H9 (cell line): ENCODE measurements at places on chromosomes 7 and 10. TPM values are rescaled to one million over a fixed set of nuclear protein-coding genes. Genes with fewer than 3 reads are reported as not detected.

DNA sequence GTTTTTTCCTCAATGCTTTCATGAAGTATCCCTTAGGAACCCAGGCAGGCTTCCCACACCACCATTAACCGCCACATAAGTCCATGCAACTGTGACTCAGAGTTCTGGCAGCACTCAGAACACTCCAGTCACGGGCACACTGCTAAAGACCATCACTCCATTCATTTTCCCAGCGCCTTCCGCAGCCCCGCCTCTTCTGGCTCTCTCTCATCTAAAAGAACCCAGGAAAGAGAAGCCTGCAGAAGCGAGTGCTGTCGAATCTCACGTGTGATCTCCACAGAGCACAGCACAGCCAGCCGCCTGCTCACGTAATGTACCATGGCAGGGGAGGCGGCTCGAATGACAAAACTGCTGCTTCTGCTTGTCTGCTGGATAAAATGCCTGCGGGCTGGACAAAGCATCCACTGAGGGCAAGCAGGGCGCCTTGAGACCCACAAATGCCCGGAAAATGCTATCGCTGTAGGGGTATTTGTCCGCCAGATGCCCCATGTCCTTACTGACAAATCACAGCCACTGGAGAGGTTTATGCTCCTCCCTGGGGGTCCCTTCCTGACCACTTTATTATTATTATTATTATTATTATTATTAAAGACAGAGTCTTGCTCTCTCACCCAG, 1.8 kb downstream of the PSMG3 start:
- H3K27ac ChIP-seq = no peak overlapping the region
- no peaks in the 10 kb centered on the region for H3K27me3 ChIP-seq
- peaks cover 34% of the 10 kb centered on the region for H3K36me3 ChIP-seq
- peak overlapping the region; percentile 82 for H3K4me3 ChIP-seq

DNA sequence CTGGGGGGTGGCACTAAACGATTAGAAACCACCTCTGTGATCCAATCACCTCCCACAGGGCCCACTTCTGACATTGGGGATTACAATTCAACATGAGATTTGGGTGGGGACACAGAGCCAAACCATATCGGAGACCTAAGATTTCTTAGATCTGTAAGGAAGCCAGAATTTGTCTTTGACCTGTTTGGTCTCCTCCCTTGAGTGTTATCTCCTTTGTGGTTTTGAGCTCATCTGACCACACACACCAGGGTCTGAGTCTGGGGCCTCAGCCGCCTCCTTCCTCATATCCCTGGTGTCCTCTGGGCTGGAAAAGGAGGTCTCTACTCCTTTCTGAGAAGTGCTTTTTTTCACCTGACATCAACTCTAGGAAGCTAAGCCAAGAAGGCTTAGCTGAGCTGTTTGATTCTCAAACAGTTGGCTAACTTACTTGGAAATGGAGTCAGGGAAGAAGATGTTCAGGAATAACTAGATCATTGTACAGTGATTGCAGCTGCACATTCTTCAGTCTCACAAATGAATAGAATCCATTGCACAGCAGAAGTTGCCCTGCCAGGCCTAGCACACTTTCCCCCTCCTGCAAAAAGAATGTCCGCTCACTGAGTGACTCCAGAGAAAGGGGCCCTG, 167.4 kb downstream of the ARHGAP21 start:
- no peaks in the 10 kb centered on the region for H3K36me3 ChIP-seq
- no peaks in the 10 kb centered on the region for H3K4me1 ChIP-seq
- DNase-seq = no peak
- no peak overlapping the region for H3K27ac ChIP-seq
- no peak overlapping the region for H3K4me3 ChIP-seq

DNA sequence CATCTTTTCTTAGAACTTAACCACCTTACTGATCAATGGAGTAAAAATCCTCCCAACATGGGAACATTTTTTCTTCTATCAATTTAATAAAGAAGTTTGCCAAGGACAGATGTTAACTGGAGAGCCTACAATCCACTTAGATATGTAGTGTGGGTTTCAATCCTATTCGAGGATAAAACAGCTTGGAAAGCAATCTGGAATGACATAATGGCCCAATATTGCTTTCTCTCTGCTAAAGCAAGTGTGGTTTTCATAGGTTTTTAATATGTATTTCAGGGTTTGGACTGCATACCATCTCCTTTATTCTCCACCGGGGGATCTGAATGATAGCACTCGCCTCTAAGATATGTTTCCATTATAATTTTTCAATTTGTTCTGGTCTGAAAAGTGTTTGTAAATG, 149.7 kb downstream of the PRPF18 start:
- DNase-seq = no peak
- H3K4me3 ChIP-seq = no peak overlapping the region
- H3K27me3 ChIP-seq = no peaks in the 10 kb centered on the region
- H3K4me1 ChIP-seq = no peaks in the 10 kb centered on the region; the same call in 1 of the 2 replicates
- peaks cover 12% of the 10 kb centered on the region; the same call in 1 of the 2 replicates for H3K36me3 ChIP-seq
- no peak overlapping the region for H3K27ac ChIP-seq

- no peak for DNase-seq
- no peaks in the 10 kb centered on the region for H3K27me3 ChIP-seq
- H3K4me3 ChIP-seq = no peak overlapping the region
- no peaks in the 10 kb centered on the region for H3K4me1 ChIP-seq
These were observed 82.5 kb downstream of the CTTNBP2 start for GRCh38 chr7:117790731-117791130.

DNA sequence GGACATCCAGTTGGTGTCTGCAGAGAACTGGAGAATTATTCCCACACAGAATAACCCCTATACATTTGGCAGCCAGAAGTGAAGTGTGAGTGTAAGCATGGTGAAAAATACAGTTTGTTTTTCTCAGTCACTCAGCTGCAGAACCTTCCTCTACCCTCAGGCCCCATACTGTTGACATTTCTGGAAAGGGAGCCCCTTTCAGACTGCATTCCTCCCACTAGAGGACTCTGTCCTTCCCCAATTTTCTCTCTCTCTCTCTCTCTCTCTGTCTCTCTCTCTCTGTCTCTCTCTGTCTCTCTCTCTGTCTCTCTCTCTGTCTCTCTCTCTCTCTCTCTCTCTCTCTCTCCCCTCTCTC, 86.8 kb upstream of the STEAP1B start:
- no peaks in the 10 kb centered on the region for H3K36me3 ChIP-seq
- no peak overlapping the region for H3K4me3 ChIP-seq
- H3K27ac ChIP-seq = no peak overlapping the region
- H3K4me1 ChIP-seq = peaks cover 27% of the 10 kb centered on the region
- no peaks in the 10 kb centered on the region for H3K27me3 ChIP-seq
- DNase-seq = peak; percentile 62

DNA sequence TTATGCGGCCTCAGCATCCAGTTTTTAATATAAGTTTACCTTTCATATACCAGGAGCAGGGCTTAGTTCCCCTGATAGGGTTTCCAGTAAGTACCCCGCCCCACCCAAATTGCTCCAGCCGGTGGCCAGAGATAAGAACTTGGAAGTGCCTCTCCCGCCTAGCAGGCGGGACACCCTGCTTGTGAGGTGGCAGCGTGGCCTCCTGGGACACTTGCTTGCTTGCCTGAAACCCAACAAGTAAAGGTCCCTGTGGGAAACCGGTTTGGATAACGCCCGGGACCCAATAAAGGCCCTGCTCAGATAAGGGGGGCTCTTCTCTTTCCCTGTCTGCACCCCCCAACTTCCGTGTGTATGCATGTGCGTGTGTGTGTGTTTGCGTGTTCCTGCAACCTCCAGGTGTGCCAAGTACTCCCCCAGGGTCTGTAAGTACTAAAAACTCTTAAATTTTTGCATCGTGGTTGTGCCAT, 154.3 kb downstream of the ARHGAP21 start:
- H3K4me1 ChIP-seq = no peaks in the 10 kb centered on the region
- no peaks in the 10 kb centered on the region for H3K27me3 ChIP-seq
- peaks cover 5% of the 10 kb centered on the region; the same call in 2 of the 3 replicates for H3K36me3 ChIP-seq
- H3K4me3 ChIP-seq = no peak overlapping the region
- DNase-seq = no peak

DNA sequence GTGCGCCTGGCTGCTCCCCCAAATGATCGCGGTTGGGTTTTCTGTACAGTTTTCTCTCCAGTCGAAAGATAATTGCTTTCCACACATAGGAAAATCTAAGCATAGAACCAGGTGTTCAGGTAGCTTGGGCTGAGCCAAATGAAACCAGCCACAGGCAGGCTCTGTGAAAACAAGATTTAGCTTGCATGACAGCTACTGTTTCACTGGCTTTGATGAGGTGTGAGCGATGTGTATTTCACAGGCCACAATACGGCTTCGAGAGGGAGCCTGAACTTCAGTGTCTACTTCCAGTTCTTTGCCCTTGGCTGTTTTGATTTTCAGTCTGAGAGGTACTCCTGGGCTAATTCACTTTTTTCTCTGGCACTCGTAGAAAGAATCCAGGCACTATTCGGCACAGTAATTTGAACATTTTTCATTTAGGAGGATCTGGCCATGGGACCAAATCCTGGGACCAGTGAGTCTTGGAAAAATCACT, 110.5 kb downstream of the JCAD start:
- no peaks in the 10 kb centered on the region; the same call in 2 of the 3 replicates for H3K36me3 ChIP-seq
- no peak overlapping the region for H3K4me3 ChIP-seq

DNA sequence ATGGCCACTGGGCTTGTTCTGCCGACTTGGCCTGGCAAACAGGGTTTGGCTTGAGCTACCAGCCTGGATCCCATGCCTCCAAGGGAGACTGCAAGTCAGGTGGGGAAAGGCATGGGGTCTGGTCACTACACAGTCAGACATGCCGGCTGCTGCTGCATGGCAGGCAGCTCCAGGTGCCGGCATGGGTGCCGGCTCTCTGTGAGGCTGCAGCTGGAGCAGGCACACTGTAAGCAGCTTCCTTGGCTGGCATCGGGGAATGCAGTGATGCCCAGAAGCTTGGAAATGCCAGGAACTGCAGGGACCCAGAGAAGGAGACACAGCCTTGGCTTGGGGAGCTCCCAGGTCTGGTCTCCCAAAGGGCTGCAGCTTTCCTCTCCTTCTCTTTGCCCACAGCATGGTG, 305.5 kb upstream of the NRG3 start:
- no peak overlapping the region for H3K27ac ChIP-seq
- no peaks in the 10 kb centered on the region for H3K36me3 ChIP-seq
- H3K4me3 ChIP-seq = no peak overlapping the region
- H3K27me3 ChIP-seq = no peaks in the 10 kb centered on the region

DNA sequence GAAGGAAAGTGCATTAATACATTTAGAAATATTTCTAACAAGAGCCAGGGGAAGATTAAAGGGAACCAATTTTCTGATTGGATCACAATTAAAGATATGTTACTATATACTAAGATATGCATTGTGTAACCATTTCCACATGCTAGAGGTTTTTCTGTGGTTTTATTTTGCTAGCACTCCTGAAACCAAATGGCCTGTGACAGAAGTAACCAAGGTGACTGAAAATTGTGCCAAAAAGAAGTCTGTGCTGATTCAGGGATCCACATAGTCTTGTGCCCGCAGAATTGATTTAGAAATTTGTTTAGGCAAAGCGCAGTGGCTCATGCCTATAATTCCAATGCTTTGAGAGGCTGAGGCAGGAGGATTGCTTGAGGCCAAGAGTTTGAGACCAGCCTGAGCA, 1.8 kb downstream of the CC2D2B start:
- no peak overlapping the region for H3K4me3 ChIP-seq
- no peak overlapping the region for H3K27ac ChIP-seq
- H3K36me3 ChIP-seq = peaks cover 6% of the 10 kb centered on the region
- DNase-seq = no peak

GRCh38 chr7:108079276-108079647, 50.9 kb downstream of the LAMB4 start:
- H3K36me3 ChIP-seq = peaks cover 7% of the 10 kb centered on the region
- DNase-seq = no peak
- H3K27ac ChIP-seq = no peak overlapping the region
- H3K4me1 ChIP-seq = no peaks in the 10 kb centered on the region

- peaks cover 4% of the 10 kb centered on the region; the same call in 1 of the 2 replicates for H3K4me1 ChIP-seq
- peak overlapping the region; percentile 84 for H3K4me3 ChIP-seq
- peaks cover 18% of the 10 kb centered on the region; the same call in 1 of the 2 replicates for H3K27me3 ChIP-seq
- H3K27ac ChIP-seq = no peak overlapping the region
- H3K36me3 ChIP-seq = no peaks in the 10 kb centered on the region
These were observed 2.3 kb upstream of the CREB5 start for GRCh38 chr7:28409716-28410627.

DNA sequence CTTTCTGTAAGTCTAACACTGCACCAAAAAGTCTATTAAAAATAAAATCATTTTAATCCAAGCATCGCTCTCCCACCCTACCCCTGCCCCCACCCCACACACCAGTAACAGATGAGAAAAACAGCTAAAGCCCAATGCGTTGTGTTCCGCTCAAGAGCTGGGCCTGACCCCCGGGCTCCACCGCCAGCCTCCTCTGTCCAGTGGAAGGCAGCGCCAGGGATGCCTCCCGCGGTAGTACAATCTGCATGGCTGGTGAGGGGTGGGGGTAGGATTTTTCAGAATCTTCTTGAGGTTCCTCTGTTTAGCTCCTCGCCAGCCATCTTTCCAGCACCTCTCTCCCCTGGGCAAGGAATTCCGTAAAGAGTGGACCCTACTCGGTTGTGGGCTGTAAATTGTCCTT, 12.1 kb downstream of the THSD7A start:
- no peak for DNase-seq
- H3K27ac ChIP-seq = no peak overlapping the region
- no peaks in the 10 kb centered on the region for H3K4me1 ChIP-seq
- H3K36me3 ChIP-seq = peaks cover 2% of the 10 kb centered on the region; the same call in 1 of the 3 replicates

Gene ASCC1
- 36.9 and 41.2 TPM in 2 replicates for total RNA-seq

Gene NAT16
- 0.50 and 0.88 TPM in 2 replicates for total RNA-seq

Gene NUTM2A
- total RNA-seq = 0.83 and 1.1 TPM in 2 replicates

Gene PPP1R9A
- 17.0 and 17.3 TPM in 2 replicates for total RNA-seq

Gene PLXDC2
- 34.1 and 38.7 TPM in 2 replicates for total RNA-seq

Gene ABI1
- total RNA-seq = 35.8 and 36.9 TPM in 2 replicates

Gene TUBAL3
- not detected in 2 replicates for total RNA-seq

Gene CFAP46
- total RNA-seq = 2.9 and 3.1 TPM in 2 replicates
